ENCODE measurements at places on chromosomes 12 and 14.

DNA sequence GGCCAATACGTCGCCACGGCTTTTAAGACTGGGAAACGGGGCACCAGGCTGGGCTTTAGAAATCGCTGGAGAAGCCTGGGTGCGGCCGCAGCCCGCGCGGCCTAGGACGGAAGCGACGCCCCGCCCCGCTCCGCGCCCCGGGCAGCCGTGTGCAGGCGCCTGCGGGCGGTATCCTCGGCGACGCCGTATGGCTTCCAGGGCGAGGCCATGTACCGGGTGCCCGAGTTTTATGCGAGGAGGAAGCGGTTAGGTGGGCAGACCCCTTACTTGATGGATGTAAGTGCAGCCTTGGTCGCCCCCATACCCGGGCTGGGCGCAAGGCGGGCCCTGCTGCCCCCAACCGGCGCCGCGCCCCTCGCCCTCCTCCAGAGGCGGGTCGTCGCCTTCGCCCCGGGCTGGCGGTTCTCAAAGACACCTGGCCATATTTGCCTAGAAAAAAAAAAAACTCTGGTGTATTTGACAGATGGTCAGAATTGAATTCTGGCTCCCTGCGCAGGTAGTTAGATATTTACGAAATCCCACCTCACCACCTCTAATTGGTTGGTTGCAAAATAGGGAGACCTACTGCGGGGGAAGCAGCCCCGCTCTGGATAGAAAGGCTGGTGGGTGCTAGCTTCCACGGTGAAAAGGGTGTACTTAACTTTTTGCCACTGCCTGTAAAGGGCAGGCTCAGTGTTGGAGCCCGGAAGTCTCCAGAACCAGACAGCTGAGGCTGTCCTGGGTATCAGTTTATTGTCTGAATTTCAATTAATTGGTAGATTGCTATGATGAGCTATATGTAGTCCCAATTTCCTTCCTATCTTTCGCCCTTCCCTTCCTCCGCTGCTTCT lies at the start of gene PPP1R36:
PPP1R36 (plus strand) TSS at position 171 of the 830 bp plus-strand sequence; CDS start at position 208, 37 bp downstream.
- DNase-seq = no peak

DNA sequence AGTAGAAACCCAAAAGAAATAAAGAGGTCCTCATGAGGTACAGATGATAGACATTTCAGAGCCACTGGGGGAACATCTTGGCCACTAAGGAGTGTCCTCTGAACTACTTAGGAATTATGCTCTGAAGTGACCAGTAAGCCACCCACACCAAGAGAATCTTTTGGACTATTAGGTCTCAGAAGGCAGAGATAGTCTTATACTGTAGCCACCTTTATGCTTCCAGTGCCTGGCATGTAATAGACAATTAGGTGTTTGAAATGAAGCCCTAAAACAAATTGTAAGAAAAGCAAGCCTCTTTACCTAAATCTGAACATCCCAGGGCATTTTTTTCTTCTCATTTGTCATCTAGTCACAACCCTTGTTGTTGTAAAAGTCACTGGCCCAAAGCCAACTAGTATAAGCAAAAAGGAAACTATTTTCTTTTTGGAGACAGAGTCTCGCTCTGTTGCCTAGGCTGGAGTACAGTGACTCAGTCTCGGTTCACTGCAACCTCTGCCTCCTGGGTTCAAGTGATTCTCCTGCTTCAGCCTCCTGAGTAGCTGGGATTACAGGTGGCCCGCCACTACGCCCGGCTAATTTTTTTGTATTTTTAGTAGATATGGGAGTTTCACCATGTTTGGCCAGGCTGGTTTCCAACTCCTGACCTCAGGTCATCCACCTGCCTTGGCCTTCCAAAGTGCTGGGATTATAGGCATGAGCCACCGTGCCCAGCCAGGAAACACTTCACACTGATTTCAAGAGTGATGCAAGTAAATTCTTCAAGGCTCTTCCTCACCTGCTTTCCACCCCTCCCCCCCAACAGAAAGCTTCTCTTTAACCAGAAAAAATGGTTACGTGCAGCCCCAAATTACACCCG lies 11.1 kb downstream of the PLEKHA5 start:
- DNase-seq = no peak

- no peak for DNase-seq
Observed at GRCh38 chr12:65492998-65493912, 214.8 kb downstream of the MSRB3 start.

DNA sequence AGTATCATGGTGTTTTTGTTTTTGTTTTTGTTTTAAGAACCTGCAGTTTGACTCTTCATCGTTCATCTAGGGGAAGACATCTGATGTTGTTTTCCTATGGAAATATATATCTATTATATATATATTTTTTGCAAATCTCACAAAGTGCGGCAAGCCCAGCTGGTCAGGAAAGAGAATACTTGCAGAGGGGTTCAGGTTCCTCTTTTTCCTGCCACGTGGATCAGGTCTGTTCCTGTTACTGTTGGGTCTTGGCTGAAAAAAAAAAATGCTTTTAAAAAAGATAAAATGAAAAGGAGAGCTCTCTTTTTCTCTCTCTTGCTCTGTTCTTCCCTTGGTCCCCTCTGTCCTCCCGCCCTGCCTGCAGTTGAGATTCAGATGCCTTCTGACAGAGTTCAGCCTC lies 179.4 kb upstream of the BCL2L14 start:
- DNase-seq = no peak

DNA sequence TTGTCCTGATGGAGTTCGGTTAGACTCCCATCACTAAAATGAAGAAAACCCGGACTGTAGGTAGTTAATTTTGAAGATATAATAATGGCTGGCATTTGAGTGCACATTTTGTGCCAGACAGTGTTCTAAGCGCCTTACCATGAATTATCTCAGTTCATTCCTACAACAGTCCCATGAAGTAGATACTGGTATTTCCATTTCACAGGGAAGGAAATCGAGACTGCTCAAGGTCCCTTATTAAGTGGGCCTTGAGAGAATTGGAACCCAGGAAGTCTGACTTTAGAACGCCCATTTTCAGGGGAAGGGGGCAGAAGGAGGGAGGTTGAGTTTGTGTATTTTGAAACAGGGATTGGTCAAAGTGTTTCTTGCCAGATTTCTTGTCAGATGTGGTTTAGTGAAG lies 855 bp downstream of the MNAT1 start:
- DNase-seq = no peak
